ENCODE measurements at places on chromosomes 3 and 15.

DNA sequence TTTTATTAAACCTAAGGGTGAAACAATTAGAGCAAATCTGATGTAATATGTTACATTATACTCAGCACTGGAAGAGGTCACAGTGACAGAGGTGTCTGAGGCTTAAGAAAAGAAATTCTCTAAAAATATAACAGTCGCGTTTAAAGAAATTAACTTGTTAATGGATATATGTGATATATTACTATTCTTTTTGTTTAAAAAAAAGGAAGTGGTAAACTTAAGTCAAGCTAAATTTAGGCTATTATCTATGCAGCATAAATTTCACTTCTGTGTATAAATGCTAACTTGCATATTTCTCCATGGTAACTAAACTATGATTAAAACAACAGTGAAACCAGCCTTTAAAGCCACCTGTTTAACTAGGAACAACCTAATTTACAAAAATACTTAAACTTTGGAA is 191.3 kb downstream of the FOXP1 start:
- no peak for DNase-seq

DNA sequence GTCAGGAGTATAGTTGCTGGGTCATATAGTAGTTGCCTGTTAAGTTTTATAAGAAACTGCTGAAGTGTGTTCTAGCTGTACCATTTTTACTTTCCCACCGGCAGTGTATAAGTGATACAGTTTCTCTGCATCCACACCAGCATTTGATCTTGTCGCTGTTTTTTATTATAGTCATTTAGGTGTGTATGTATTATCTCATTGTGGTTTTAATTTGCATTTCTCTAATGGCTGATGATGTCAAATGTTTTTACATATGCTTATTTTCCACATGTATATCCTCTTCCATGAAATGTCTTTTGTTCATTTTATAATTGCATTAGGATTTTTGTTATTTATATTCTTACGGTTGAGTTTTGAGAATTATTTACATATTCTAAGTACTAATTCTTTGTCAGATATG is 254.3 kb downstream of the CLSTN2 start:
- DNase-seq, result no peak

DNA sequence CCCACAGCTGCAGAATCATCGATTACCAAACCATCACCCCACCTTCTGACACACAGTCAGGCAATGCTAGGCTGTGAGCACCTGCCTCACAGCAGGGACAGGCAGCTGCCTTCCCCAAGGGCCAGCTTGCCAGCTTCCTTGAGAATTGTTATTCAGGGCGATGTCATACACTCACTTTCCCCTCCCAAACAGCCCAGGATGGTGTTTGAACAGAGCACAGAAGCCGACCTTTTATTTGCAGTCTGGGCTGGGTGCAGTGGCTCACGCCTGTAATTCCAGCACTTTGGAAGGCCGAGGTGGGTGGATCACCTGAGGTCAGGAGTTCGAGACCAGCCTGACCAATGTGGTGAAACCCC is 84.5 kb upstream of the HERC1 start:
- no peak for DNase-seq

DNA sequence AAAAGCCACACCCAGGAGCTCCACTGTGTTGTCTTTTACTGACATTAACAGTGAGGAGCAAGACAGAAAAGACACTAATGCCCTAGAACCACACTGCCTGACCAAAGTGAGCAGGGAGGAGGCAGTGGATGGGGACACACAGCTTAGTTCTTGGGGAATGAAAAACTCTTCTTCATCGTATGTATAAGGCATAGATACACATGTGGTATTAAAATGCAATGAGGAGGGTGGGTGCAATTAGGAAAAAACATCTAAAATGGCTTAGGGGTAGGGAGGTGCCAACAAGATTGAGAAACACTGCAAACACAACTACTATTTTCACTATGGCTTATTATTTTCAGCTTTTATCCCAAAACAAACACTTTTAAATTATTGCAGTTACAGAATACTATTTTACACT is 15.5 kb downstream of the KLHL25 start:
- DNase-seq, result no peak

DNA sequence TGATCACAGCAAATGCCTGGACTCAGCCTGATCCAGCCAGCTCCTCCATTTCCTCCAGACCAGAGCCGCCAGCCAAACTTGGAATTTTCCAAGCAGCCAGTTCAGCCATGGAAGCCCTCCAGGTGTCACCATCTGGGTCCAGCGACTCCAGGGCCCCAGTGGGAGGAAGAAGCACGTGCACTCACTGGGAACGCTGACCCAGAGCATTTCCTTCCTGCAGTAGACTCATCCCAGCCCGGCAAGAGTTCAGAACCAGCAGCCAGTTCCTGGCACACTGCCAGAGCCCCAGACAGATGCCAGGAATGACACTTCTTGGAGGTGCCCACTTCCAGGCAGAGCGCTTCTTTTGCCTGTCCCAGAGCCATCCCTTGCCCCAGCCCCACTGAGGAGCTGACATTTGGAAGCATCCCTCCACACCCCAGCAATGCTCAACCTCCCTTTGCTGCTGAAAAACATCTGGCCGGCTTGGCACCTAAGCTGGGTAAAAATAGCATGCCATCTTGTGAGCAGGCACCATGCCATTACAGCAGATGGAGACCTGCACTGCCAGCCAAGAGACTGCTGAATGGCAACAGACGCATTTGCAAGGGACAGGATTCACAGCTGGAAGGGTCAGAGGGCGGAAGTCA is 460.3 kb upstream of the PROK2 start:
- DNase-seq, result no peak

GRCh38 chr3:183988216-183988790 is 29.4 kb downstream of the ABCC5 start:
- DNase-seq, result no peak

GRCh38 chr3:25724948-25725645 is 58.1 kb downstream of the NGLY1 start:
- no peak for DNase-seq

- DNase-seq, result no peak
These were observed 27.9 kb upstream of the RTP1 start for GRCh38 chr3:187169231-187169960.

- no peak for DNase-seq
These were observed 60.7 kb downstream of the B3GNT5 start for GRCh38 chr3:183313764-183314163.

Data from stimulated activated CD8-positive, alpha-beta memory T cell treated with anti-CD3 and anti-CD28 coated beads, Interleukin-2, amount 100 ng/mL, for 1 hour (primary cell).